LHCN-M2 (cell line): ENCODE measurements at places on chromosomes 3 and 15. TPM values are rescaled to one million over a fixed set of nuclear protein-coding genes. Genes with fewer than 3 reads are reported as not detected.

- DNase-seq = no peak
These were observed 343.2 kb downstream of the LSAMP start for GRCh38 chr3:116102037-116102436.

DNA sequence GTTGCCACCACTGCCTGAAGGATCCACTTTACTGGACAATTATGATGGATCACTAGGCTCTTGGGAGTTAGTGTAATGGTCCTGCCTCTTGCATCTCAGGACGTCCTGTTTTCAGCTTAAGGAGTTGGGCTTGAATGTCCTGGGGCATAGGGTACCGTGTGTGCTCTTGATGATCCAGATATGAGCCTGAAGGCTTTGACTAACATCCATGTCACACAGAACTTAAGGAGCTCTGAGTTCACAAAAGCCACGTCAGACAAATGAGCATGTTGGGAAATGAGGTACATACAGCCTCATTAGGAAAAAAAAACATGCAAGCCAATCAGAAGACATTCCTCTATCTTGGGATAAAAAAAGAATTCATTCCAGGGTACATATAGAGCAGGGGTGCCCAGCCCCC, 40.8 kb downstream of the CA12 start:
- DNase-seq = no peak

Gene TMCC1
- total RNA-seq = 6.3 and 12.0 TPM in 2 replicates

DNA sequence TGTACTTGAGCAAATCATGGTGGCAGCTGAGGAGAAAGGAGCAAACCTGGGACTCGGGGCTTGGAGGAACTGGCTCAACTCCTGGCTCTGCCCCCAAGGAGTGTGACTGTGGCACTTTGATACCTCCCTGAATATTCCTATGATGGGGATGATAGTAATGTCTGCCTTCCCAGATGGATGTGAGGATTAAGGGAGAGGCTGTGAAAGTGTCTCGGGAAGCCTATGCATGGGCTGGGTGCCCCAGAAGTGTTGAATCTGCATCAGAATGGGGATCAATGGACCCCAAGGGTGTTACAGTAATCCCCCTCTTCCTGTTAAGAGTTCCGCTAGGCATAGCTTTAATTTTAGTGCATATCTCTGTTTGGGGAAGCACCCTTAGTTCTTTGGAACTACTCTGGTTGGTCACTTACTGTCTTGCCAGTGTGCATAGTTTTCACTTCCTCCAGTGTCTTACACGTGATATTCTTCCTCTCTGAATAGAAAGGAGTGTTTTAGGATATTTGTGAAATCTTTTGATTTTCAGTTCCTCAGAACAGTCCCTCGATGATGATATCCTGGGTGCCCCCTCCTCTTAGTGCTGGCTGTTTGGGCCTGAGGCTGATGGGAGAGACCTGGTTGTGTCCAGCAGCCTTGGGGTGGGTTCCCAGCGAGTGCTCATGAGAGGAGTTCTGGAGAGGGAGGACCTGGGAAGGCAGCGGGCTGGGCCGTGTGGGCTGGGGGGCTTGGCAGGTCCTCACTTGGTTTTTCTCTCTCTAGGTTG, 97.5 kb downstream of the CHDH start:
- no peak for DNase-seq

Gene RTP4
- total RNA-seq = not detected in 2 replicates

DNA sequence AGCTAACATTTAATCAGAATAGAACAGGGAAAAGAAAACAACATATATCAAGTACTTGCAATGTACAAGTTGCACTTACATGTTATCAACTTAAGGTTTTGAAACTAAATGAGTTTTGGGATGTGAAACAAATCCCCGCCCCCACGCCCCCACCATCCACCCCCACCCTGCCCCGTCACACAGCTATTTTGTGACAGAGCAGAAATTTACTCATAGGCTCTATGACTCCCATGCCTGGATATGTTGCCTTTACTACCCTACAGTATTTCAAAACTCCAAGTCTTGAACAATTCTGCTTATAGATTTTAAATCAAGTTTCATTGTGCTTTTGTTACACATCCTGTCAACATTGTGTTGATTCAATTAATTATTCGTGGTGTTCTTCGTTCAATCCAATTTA, 18.1 kb upstream of the IL1RAP start:
- DNase-seq = no peak

DNA sequence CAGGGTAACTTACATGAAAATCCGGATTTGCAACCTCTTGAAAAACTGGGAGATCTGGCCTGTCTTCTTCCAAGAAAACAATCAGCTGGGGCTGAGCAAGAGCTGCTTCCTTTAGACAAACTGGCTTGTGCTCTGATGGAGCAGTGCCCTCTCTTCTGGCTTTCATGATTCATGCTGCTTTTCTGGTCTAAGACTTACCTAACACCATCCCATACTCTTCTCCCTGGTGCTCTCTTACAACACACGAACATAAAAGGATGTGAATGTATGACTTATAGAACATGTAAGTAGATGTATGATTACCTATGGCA, 9.9 kb downstream of the TJP1 start:
- peak; percentile 22 for DNase-seq

GRCh38 chr15:52010633-52011595, 8.1 kb upstream of the MAPK6 start:
- DNase-seq = peak; percentile 90

GRCh38 chr15:82966671-82967071, 14.2 kb upstream of the HOMER2 start:
- no peak for DNase-seq
